ENCODE measurements at places on chromosomes 1 and 21.
A peak's percentile ranks its signal among the peaks of the same experiment; 100 is the strongest.

DNA sequence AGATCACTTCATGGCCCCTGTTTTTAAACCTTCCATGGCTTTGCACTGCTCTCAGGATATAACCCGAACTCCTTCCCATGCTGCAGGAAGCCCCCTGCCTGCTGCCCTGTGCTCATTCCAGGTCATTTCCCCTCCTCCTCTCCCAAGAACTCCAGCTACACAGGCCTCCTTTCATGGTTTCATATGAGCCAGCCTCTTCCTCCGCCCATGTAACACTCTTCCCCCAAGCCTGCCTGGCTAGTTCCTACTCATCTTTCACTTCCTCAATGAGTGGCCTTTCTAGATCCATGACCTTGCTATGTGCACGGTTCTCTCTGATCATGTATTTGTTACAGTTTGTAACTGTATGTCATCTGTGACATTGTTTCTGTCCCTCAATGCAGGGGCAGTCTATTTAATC lies 3.1 kb upstream of the NCF2 start:
- peak; percentile 45 for DNase-seq

DNA sequence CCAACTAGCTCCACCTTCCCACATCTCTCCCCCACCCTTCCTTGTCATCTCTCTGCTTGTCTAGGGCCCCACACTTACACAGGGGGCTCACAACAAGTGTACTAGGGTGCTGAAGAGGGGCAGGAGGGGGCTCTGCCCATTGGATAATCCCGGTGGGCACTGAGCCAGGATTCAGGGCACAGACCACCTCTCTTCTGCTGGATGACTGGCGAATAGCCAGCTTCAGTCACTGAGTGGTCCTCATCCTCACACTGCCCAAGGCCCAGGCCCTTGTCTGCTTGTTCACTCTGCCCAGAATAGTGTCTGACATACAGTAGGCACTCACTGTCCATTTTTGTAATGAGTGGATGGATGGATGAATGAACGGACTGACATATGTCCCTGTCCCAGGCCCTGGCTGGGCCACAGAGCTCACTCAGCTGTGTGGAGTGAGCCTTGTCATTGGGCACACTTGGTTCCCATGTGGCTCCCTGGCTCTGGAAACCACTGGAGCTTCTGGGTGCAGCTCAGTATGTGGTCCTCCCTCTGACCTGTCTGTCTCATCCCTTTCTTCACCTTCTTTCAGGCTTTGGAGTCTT lies 36.6 kb downstream of the FOXO6 start:
- no peak for DNase-seq

GRCh38 chr21:41653954-41654491 lies 112.8 kb downstream of the RIPK4 start:
- DNase-seq, result no peak

DNA sequence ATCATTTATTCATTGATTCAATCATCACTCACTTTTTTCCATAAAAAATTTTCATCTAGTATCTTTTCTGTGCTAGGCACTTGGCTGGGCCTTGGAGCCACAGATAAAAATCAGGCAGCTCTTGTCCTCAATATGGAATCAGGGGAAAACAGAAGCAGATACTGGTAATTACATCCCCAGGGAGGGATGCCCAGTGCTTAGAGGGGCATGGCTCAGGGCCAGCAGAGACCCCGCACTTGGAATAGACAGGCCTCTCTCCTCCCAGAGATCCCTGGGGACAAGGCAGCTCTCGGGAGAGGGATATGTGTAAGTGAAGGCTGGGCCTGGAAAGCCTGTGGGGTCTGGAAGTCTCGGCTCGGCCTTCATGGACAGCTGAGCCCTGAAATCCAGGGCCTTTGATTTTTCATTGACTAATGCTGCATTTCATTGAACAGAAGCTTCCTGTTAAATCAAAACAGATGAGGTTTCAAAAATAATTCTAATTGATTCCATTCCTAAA lies 180.4 kb downstream of the FOXD2 start:
- DNase-seq, result no peak

- DNase-seq, result no peak
Measured at GRCh38 chr1:230708631-230709580, 5.0 kb downstream of the AGT start.

- no peak for DNase-seq
Measured at GRCh38 chr1:201466492-201466891, 2.5 kb downstream of the PHLDA3 start.

GRCh38 chr1:83527987-83528386 lies 470.9 kb downstream of the TTLL7 start:
- no peak for DNase-seq

DNA sequence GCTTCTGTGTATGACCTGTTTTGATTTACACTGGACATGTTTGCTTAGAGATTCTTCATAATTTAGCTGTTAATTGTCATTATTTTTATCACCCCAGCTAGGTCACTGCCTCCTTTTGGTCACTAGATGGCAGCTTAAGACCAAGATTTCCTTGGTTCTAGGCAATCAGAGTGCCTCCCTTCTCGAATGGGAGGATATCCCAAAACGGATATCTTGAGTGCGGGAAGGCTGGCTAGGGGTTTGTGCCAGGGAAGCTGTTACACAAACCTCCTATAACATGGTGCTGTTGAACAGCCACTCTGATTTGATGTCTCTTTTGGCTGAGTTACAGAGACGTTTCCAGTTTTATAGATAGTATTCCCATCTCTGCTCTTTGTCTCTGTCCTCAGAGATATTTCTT lies 283.5 kb downstream of the S1PR1 start:
- peak; percentile 53 for DNase-seq

- DNase-seq, result no peak
Measured at GRCh38 chr1:183180218-183180617, 5.8 kb upstream of the LAMC2 start.

DNA sequence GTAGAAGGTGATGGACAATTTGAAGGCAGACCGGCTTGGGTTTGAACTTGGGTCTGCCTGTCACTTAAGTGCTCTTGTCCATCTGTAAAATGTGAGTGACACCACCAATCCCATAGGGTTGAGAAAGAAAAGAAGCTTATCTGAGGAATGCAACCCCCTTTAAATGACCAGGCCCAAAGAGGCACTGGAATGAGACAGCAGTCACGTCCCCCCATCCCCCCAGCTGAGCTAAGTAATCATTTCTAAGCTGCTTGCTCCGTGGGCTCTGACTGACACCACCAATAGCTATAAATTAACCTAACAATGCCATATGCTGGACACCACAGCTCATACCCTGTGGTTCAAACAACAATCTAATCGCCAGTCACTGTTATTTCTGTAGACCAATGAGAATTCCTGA lies 15.1 kb downstream of the LCA5L start:
- DNase-seq, result no peak

DNA sequence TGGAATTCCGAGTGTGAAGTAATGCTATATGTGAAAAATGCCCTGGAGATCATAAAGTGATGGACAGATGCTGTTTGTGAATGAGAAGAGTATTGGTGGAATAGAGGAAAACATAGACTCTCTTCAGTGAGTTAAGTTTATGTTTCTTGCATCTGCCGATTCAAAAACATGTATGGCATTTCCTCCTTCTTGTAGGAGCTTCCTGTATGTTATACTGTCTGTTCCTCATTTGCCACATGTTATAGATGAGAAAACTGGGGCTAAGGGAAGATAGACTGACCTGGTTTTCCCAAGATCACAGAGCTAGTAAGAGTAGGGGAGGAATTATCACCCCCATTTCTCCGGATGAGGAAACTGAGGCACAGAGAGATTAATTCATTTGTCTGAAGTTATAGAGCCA lies 41.1 kb upstream of the IL20 start:
- no peak for DNase-seq

DNA sequence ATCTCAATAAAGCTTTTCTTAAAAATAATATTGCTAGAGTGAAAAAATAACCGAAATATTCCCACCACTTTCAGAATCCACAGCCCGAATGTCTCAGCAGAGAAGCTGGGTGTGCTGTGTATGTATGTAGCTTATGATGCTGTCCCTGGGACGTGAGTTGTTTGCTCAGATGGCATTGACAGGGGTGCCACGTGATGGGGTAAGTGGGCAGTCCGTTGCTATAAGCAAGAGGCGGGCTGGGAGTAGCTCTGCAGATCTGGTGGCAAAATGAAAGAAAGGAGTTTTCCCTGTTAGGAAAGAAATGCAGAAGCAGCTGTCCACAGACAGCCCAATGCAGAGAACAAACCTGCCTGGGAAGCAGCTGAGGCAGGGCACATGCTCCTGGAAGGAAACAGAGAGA lies 3.8 kb upstream of the FAM20B start:
- DNase-seq, result peak; percentile 43

DNA sequence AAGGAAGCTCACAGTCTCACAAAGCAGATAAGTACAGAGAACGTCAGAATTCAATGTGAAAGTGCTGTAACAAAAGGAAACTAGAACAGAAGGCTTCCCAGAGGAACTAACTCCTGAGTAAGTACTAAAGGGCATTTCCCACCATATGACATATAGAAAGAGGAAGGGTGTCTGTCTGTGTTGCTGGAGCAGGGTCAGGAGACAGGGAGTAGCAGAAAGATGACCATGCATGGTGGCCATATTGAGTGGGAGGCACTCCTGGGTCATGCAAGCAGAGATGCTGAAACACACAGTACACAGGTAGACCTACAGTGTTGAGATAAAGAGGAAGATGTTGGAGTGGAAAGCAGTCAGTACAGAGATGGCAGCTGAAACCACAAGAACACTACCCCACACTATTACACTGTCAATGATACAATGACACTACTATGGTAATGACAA lies 47.3 kb downstream of the SLC25A24 start:
- DNase-seq, result no peak

- no peak for DNase-seq
Measured at GRCh38 chr1:161688946-161689345, 18.1 kb upstream of the FCRLA start.

- no peak for DNase-seq
Measured at GRCh38 chr1:230342019-230342418, 84.1 kb downstream of the PGBD5 start.

DNA sequence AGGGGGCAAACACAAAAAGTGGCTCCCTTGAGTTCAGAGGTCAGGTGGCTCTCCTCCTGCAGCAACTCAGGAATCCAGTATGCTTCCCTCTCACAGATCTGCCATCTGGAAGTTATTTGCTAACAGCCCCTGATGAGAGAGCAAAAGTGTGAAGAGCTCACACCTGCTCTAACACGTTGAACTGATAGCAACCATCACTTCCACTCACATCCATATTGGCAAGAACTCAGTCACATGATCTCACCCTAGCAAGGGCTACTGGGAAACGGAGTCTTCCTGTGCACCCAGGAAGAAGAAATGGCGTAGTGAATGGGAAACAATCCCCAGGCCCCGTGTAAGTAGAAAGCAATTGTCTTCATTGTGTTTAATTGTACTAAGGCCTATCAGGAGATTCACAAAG lies 20.7 kb upstream of the SLC45A1 start:
- DNase-seq, result no peak

DNA sequence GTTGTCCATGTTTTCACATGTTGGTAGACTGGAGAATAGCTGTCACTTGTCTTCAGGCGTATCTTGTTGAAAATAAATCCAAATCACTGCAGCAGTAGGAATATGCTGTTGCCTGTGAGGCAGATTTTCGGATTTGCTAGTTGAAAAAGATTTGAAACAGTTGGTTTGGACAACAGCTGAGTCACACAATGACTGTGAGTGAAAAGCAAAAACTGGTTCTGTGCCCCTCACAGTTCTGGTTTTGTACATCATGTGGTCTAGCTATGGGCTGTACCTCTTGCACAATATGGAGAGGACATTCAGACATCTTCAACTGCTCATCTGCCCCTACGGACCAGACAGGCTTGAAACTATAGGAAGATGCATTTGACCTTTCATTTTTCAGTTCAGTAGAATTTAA lies 1.8 kb downstream of the ARF1 start:
- no peak for DNase-seq

DNA sequence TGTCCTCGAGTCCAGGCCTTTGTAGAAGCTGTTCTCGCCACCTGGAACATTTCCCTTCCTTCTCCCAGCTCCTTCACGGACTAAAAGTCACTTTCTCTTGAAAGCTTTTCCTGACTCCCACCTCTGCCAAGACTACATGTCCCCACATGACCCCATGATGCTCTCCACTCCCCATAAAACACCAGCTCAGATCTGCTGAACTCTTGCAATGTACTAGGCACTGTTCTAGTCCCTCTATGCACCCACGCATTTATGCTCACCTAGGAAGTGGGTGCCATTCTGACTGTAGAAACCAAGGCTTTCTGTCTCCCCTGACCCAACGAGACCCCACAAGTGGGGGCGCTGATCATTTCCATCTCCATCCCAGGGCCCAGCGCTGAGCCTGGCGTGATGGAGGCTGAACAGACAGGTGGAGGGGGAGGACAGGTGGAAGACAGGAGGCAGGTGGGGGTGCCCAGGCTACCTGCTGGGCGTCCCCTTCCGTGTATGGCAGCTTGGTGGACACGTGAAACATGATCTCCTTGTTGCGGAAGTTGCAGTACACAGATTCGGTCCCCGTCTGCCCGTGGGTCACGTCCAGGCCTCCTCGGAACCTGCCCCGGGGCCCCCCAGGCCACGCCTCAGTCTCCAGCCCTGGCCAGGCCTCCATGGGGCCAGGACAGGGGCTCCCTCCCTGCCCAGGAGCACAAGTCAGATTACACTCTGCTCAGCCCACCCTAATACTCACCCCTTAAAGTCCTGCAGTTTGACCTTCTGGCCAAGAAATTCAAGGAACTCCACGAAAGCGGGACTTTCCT lies 58.0 kb downstream of the RAP1GAP start:
- no peak for DNase-seq

GRCh38 chr1:152125834-152126443 lies 10.7 kb upstream of the TCHH start:
- DNase-seq, result no peak

DNA sequence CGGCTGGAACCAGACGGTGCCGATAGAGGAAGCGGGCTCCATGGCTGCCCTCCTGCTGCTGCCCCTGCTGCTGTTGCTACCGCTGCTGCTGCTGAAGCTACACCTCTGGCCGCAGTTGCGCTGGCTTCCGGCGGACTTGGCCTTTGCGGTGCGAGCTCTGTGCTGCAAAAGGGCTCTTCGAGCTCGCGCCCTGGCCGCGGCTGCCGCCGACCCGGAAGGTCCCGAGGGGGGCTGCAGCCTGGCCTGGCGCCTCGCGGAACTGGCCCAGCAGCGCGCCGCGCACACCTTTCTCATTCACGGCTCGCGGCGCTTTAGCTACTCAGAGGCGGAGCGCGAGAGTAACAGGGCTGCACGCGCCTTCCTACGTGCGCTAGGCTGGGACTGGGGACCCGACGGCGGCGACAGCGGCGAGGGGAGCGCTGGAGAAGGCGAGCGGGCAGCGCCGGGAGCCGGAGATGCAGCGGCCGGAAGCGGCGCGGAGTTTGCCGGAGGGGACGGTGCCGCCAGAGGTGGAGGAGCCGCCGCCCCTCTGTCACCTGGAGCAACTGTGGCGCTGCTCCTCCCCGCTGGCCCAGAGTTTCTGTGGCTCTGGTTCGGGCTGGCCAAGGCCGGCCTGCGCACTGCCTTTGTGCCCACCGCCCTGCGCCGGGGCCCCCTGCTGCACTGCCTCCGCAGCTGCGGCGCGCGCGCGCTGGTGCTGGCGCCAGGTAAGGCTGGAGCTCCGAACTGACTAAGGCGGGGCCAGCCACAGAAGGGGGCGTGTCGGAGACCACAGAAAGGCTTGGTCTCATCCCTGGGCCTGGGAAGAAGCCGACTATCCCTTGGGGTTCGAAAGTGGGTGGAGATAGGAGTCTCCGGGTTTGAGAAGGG lies 486 bp downstream of the SLC27A3 start:
- DNase-seq, result peak; percentile 85

- DNase-seq, result no peak
Measured at GRCh38 chr1:50570066-50570468, 146.8 kb upstream of the DMRTA2 start.

- no peak for DNase-seq
Measured at GRCh38 chr1:181352695-181353094, 130.6 kb upstream of the CACNA1E start.

Measured in retina (tissue), 1 donor.